ENCODE measurements at places on chromosomes 2 and 18.

DNA sequence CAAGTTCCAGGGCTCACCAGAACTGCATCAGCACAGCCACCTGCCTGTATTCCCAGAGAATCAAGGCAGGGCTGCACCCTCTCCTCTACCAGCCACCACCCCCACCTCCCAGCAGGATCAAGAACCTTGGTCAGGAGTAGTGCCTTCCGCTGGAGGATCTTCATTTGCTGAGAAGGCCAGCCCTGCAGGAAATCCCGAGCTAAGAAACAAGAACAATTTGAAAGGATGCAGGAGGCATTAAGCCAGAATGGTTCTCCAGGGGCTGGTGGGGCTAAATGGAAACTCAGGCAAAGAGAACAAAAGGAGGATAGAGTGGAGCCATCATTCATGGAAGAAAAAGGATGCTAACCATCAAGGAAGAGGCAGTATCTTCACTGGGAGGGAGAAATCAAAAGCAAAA lies 147.3 kb upstream of the SLC14A2 start:
- no peak for DNase-seq

DNA sequence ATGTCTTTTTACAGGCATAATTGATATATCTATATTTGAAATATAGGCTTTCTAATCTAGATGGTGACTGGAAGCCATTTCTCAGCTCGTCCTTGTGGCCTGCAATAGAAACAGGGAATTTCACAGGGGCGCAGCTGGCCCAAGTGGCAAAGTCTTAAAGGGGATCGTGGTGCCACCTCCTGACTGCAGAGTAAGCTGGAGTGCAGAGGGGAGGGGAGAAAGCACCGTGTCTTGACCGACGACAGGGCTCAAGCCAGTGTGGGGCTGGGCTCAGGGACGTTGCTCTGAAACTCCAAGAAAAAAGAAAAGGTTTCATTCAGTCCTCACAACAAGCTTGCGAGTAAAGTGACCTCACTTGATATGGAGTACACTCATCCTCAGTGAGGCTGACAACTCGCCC lies 255.1 kb downstream of the DCDC2C start:
- DNase-seq, result no peak

DNA sequence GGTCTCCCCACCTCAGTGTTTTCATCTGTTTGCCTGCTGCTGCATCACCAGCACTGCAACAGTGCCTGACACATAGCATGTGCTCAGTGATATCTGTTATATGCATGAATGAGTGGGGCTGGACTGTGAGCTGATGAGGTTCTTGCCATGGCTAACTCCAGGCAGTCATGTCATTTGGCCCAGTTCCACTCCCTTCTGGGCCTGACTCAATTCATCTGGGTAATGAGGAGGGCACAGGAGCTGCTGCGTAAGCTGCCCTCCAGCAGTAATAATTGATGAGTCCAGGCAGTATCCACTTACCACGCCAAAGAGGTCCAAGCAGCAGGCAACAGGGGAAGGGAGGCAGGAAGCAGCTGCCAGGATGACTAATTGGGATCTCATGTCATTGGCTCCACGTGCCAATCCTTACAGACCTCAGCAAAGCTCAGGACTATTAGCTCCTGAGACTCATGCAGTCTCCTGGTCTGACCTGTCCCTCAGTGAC lies 34.1 kb upstream of the MAT2A start:
- DNase-seq, result peak; percentile 88

- DNase-seq, result no peak
Measured at GRCh38 chr2:231177156-231178025, 21.0 kb upstream of the ARMC9 start.

- DNase-seq, result no peak
Measured at GRCh38 chr2:74806920-74807319, 27.0 kb upstream of the HK2 start.

DNA sequence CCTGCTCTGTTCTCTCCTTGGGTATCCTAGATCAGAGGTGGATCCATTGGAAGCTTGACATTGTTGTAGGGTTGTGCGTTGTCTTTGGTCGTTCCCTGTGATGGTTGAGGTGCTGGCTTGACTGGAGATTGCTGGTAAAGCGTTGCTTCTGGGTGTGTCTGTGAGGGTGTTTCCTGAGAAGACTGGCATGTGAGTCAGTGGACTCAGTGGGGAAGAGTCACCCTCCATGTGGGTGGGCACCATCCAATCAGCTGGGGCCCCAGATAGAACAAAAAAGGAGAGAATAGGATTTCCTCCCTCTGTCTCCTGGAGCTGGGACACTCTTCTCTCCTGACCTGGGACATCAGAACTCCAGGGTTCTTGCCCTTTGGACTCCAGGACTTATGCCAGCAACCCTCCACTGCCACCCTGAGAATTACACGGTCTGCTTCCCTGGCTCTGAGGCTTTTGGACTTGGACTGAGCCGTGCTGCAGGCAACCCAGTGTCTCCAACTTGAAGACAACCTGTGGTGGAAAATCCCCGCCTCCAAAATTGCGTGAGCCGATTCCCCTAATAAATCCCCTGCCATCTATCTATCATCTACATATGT lies 14.8 kb upstream of the REEP1 start:
- no peak for DNase-seq

- DNase-seq, result peak; percentile 87
Measured at GRCh38 chr2:25618676-25619075, 54.7 kb downstream of the DTNB start.

DNA sequence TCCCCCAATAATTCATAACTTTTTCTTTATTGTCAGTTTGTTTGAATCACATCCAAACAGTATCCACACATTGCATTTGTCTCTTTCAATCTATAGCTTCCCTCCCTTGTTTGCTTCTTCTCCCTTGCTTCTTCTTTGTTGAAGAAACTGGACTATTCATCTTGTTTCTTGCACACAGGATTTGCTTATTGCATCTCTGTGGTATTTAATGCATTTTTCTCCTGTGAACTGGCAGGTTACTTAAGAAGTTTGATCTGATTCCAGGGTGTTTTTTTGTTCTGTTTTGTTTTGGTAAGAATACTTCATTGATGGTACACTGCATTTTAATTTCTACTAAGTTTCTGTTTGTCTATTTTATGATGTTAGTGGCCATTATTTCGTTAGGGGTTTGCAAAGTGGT lies 166.8 kb downstream of the CAMKMT start:
- DNase-seq, result no peak

DNA sequence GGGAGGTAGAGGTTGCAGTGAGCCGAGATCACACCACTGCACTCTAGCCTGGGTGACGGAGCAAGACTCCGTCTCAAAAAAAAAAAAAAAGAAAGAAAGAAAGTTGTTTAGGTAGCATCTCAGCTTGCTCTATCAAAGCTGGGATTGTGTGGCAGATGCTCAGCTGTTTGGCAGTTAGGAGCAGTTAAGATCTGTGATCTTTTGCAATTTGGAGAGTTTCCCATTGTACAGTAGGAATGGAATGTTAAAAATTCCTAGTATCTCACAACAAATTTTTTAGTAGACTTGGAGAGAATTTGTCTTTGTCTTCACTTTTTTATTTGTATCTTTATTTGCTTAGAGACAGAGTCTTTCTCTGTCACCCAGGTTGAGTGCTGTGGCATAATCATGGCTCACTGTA lies 122.9 kb upstream of the UNC80 start:
- no peak for DNase-seq

- no peak for DNase-seq
Measured at GRCh38 chr2:222609381-222609780, 46.5 kb downstream of the FARSB start.

DNA sequence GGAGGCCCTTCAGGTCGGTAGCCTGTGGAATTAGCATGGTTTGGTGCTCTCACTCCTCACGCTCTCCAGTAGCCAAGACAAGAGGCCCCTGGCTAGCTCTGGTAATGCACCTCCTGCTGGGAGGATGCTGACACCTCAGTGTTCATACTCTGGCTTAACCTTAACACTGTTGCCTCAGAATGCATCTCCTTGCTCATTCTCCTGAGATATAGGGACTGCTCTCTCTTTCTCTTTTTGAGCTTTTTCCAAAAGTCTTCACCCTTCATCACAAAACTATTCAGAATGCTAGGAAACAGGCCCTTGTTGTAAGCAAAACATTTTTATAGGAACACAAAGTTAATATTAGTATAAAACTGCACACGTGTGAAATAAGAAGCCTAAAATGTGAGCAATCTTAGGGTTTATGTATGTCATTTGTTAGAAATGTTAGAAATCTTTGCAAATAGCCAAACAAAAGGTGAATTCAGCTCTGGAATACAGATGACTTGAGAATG lies 17.3 kb upstream of the IMPA2 start:
- no peak for DNase-seq

GRCh38 chr18:57561728-57562423 lies 24.6 kb downstream of the FECH start:
- peak; percentile 43 for DNase-seq

GRCh38 chr2:33672896-33673295 lies 73.8 kb upstream of the FAM98A start:
- no peak for DNase-seq

DNA sequence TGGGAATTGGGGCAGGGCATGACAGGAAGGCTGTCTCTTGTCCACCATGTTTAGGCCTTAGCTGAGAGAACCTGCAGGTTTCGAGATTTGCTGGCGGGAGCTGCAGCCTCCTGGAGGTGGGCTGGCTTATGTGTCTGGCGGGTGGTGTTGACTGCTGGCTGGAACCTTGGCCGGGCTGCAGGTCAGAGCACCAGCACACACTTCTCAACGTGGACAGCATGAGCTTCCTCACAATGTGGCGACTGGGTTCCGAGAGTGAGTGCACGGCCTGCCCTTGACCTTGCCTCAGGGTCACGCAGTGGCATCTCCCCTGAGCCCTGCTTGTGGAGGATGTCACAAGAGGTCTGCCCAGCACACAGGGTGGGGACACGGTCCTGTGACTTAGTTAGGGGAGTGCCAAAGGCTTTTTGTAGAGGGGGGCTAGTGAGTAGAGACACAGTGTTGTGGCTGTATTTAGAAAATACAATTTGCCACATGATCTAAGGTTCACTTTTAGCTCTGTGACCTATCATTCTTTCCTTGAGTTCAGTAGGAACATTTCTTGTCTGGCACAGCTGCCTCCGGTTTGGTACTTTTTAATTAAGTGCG lies 134.8 kb downstream of the SEPTIN10 start:
- DNase-seq, result no peak

DNA sequence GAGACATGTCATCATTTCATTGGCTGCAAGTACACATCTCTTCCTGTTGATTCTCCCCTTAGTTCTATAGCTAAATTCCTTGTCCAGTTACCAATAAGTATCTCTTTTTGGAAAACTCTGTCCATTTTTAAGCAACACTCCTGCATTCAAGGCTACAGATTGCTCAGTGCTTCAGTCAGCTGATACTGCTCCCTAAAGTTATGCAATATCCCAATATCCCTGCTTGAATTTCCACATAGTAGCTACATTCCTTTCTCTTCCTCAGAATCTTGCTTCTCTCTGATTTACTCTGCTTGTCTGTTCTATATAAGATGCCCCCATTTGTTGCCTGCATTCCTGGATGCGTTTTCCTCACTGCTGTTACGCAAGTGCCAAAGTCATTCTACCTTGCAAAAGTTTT lies 109.8 kb downstream of the PARD3B start:
- no peak for DNase-seq

GRCh38 chr2:6806604-6807003 lies 59.1 kb downstream of the CMPK2 start:
- DNase-seq, result no peak

DNA sequence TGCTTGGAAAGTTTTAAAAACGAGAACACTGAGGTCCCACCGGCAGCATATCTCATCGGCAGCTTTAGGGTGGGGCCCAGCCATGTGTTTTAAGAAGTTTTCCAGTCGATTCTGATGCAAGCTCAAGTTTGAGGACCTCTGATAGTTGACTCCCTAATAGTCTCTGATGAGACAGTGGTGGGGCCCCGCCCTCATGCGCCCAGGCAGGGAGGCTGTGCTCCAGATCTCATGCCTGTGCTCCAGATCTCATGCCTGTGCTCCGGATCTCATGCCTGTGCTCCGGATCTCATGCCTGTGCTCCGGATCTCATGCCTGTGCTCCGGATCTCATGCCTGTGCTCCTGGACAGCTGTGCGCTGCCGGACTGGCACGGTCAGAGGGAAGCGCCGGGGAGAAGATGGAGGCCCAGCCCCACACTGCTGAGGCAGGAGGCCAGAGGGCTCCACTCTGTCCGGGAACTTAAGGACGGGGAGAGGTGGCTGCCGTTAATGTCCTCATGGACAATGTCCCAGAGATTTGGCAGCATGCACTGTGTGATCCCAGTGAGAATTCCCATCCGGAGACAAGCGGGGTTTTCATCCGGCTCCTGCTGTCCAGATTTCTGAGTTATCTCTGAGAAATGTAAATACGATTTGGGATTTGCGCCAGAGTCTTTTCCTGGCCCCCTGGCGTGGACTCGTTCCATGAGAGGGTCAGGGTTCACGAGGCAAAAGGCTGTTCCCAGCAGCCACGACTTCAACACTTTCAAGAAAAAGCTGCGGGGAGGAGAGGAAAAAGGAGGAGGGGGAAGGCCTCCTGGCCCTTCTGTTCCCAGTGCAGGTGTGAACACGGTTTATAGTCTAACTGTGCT lies 9.4 kb upstream of the COLEC11 start:
- no peak for DNase-seq

GRCh38 chr2:146912536-146912935 lies 932.3 kb upstream of the ACVR2A start:
- DNase-seq, result no peak

GRCh38 chr2:58514252-58514651 lies 273.1 kb upstream of the FANCL start:
- no peak for DNase-seq

- no peak for DNase-seq
Measured at GRCh38 chr18:45517181-45517741, 98.0 kb upstream of the SLC14A2 start.

GRCh38 chr2:12057436-12058166 lies 311.2 kb downstream of the LPIN1 start:
- DNase-seq, result no peak

GRCh38 chr18:48785736-48786454 lies 164.9 kb downstream of the SMAD7 start:
- no peak for DNase-seq

DNA sequence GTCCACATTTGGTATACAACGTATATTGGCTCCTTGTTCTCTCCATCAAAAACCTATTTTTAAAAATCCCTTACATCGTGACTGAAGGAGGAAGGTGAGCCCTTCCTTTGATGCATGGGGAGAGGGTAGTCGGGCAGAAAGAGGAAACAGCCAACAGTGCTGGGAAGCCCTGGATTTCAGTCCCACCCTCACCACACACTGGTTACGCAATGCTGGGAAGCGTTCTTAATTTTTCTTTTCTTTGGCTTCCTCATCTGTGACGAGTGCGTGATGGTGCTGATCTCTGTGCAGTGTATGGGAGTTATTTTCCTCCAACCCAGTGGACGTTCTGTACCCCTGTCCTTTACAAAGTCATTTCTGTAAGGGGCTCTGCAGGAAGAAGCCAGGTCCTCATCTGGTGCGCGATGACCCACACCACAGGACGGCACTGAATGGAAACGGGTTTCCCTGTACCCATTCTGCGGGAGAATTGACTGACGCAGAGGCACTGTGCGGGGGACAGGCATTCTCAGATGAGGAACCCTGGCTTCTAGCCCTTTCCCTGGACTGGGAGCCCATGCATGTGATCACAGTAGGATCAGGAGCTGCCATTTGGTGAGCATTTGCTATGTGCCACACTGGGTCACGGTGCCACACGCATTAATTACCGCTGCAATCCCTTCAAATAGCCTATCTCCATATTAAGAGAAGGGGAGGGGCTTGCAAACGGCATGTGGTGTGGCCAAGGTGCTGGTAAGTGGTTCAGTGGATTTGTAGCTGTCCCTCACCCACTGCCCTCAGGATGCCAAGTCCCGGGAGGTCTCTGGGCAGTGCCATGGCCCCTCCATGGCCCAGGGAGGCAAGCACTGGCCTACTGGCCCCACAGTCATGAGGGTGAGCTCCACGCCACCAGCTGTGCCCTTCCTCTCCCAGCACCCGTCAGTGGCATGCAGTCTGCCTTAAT lies 4.3 kb downstream of the COLEC11 start:
- DNase-seq, result no peak

GRCh38 chr2:65214361-65214760 lies 13.3 kb upstream of the ACTR2 start:
- no peak for DNase-seq
